ENCODE measurements at places on chromosomes 5 and 9.
A peak's percentile ranks its signal among the peaks of the same experiment; 100 is the strongest.

DNA sequence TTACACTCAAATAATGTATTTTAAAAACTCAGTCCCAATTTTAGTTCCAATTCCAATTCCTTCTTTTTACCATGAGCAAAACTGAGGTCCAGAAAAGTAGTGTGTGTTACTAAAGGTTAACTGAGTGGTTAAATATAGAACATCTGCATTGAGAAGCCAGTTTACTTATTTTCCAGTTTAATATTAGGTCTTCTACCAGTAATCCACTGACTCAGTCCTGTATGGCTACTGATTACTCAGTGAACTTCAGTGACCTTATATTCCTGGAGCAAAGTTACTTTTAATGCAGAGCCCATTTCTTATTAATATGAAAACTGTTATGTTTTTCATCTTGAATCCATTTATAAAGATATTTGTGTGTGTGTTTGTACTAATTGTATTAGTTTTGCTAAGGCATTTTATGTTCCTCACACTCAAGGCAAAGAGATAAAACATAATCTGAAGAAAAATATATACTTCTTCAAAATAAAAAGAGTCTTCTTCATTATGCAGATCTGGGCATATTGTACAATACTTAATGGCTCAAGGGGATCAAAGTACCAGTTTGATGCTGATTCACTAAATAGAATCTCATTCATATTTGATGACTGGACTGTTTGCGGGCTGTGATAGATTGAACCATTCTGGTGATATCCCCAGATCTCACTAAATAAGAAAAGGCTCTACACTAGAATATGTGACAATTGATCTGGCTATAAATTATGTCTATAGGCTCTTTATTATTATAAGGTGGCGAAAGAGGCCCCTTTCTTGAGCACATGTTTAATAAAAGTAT is 60.8 kb downstream of the DMXL1 start:
- no peak for DNase-seq

- DNase-seq: no peak
Observed at GRCh38 chr5:36897616-36898015, 21.0 kb downstream of the NIPBL start.

GRCh38 chr5:142210864-142211412 is 102.4 kb downstream of the NDFIP1 start:
- DNase-seq: no peak

- DNase-seq: no peak
Observed at GRCh38 chr5:85288914-85289313, 904.2 kb upstream of the EDIL3 start.

GRCh38 chr9:91843093-91843492 is 106.9 kb downstream of the ROR2 start:
- peak; percentile 43 for DNase-seq

GRCh38 chr9:29830821-29831220 is 2257.5 kb upstream of the C9orf72 start:
- peak; percentile 66 for DNase-seq

DNA sequence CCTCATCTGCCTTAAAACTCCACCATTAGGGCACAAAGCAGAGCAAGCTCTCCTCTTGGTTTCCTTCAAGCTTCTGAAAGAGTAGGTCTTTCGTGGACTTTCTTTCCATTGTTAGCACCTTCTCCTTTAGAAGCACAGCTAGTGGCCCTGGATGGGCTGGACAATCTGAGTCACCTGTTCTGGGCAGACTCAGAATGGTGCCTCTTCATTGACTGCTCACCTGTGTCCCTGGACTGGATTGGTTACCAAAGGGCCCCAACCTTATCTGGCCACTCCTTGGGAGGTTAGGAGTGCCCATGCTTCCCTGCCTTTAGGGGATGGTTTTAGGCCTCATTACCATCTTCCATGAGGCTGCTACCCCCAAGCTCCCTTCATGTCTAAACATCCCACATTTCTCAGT is 23.2 kb downstream of the TMEM174 start:
- DNase-seq: peak; percentile 22

GRCh38 chr5:170630226-170630625 is 126.4 kb downstream of the KCNIP1 start:
- no peak for DNase-seq

DNA sequence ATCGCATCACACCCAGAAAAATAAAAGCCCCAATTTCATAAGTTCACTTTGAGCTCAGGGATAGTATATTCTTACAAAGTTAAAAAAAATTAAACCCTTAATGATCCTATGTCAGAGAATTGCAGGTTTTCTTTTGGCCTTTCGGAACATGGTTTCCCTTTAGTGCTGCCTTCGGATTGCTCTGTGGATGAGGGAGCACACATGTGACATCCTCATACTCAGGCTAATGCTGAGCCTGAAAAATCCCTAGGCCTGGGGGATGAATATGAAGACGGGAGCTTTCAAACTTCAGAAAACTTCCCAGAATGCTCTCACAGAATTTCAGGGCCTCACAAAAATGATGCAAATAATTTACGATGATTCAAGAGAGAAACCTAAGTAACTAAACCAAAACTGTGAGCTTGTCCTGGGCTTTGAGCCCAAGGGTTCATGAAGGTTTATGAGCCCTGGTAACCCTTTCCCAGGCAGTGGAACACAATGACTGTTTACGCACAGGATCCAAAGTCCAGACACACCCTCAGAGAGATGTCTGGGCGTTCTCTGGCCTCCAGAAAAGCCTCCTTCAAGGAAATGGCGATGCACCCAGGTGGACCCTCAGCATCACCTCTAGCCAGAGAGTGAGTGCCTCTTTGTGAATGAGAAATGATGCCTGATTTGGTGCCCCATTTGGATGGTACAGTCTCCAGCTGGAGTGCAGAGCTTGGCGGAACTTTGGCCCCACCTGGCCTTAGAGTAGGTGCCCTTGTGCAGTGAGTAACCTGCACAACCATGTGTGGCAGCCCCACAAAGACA is 145.4 kb downstream of the ENTREP1 start:
- DNase-seq: no peak

Data from islet precursor cell (in vitro differentiated cells).